ENCODE measurements at places on chromosomes 7 and 10.

GRCh38 chr7:38855867-38856266 lies 53.1 kb downstream of the VPS41 start:
- no peak for DNase-seq

- DNase-seq, result no peak
Measured at GRCh38 chr7:130956417-130957136, 222.6 kb upstream of the KLF14 start.

GRCh38 chr7:106270122-106270977 lies 14.4 kb downstream of the NAMPT start:
- DNase-seq, result no peak

DNA sequence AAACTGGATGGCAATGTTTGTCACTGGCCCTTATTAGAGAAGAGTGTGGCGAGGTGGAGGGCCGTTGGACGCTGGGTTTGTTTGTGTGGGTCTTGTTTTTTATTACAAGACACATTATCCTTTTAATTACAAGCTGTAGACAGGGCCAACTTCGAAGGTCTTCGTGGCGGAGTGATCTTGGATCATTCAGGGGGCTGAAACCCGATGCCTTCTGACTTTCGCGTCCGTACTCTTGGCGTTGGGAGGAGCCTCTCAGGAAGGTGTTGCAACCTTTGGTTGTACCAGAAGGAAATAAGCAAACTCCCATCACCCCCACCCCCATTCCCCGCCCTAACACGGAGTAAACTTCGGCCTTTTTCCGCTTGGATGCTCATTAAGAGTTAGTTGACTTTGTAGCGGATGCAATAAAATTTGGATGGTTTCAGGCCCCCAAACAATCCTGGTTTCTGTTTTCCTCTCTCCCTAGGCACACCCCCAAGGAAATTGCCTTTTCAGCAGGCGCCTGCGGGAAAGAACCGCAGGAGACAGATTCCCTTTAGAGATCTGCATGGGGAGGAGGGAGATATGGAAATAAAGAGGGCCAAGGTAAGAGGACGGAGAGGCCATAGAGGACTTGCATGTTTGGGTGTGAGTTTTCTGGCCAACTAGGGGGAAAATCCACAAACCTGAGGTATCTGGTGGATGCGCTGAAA lies 294.5 kb upstream of the NFE2L3 start:
- no peak for DNase-seq

DNA sequence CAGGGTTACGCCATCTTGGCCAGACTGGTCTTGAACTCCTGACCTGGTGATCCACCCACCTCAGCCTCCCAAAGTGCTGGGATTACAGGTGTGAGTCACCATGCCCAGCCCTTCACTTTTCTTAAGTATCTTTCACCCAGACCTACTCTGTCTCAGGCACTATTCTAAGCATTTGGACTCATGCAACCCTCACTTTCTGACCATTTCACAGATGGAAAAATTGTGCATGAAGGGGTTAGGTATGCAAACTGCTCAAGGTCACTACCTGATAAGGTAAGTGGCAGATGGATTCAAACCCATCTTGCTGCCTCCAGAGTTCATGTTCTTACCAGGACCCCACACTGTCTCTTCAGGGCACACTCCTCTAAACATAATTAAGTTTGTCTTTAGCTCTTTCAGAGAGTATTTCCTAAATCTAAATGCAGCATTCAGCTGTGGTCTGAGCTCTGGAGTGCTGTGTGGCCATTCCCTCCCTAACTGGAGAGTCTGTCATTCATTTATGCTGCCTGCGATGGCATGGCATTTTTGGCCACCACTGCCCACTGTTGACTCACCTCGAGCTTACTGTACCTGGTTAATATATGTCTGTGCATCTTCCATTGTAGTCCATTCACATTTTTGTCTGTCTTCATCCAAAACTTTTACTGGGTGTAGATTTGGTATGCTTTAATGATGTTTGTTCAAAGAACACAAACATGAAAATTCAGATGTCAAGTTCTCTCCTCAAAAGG lies 88.4 kb downstream of the CCDC71L start:
- no peak for DNase-seq

DNA sequence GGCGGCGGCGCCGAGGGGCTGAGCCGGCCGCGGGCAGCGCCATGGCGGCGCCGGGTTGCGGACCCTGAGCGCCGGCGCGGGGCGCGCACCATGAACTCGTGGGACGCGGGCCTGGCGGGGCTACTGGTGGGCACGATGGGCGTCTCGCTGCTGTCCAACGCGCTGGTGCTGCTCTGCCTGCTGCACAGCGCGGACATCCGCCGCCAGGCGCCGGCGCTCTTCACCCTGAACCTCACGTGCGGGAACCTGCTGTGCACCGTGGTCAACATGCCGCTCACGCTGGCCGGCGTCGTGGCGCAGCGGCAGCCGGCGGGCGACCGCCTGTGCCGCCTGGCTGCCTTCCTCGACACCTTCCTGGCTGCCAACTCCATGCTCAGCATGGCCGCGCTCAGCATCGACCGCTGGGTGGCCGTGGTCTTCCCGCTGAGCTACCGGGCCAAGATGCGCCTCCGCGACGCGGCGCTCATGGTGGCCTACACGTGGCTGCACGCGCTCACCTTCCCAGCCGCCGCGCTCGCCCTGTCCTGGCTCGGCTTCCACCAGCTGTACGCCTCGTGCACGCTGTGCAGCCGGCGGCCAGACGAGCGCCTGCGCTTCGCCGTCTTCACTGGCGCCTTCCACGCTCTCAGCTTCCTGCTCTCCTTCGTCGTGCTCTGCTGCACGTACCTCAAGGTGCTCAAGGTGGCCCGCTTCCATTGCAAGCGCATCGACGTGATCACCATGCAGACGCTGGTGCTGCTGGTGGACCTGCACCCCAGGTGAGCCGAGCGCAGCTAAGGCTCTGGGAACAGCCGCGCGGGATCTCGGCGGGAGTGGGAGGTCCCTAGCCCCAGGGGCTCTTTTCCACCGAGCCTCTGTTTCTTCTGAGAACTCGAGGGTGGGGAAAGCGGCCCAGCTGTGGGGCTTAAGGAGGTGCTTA lies at the start of gene GPR26:
Gene GPR26, plus strand, starts transcription at position 38 of the 919 bp plus-strand sequence. Its CDS starts 53 bp downstream, at position 91.
- DNase-seq, result no peak

- no peak for DNase-seq
Measured at GRCh38 chr7:13639396-13639795, 350.1 kb downstream of the ETV1 start.

DNA sequence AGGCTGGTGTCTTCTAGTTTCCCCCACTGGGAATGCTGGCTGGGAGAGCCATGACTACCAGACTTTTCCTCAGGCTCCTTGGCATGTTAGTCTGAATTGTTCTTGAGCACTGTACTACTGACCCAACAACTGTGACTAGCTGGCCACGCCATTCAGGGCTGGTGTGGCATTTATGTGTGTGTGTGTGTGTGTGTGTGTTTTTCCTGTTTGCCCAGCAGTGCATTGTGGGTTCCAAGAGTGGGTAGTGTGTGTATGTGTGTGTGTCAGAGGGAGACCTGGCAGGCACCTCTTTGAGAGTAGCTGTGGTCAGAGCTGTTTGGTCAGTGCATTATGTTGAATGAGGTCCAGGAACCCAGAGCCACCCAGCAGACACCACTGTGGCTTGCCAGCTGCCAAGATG lies 9.2 kb downstream of the PCBD1 start:
- no peak for DNase-seq

GRCh38 chr10:8987712-8988111 lies 933.2 kb downstream of the GATA3 start:
- no peak for DNase-seq

DNA sequence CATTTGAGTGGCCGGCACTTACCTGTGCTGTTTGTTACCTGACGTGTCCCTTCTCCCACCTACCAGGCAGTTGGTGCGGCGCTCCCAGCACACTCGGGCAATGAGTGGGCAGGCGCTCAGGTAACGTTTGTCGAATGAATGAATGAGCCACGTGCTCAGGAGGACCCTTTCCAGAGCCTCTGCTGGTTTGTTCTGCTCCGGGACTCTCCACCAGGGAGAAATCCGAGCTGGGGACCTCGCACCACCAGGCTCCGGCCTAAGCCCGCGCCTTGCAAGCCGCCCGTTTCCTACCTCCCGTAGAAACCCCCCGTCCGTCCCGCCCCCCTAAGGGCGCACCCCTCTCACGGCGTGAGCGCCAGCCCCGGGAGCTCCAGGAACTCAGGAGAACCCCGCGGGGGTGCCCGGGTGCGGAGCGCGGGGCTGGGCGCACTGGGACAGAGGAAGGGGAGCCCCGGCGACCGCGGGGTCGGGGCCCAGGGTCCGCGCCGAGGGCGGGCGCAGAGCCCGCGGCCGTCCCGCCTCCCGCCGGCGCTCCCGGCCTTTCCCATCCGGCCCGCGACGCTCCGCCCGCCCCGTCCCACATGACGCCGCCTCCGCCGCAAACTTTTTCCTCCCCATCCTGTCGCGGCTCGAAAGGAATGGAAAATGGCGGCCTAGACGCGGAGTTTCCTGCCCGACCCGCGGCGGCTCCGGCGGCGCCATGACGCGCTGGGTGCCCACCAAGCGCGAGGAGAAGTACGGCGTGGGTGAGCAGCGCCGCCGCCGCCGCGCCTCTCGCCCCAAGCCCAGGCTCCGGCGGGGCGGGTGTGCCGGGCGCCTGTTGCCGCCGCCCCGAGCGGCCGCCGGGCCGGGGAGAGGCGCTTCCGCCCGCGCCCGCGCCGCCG lies at the start of gene DOCK1:
Gene DOCK1, plus strand, starts transcription at position 611 of the 884 bp plus-strand sequence. Its CDS starts 90 bp downstream, at position 701.
- DNase-seq, result peak; percentile 74

GRCh38 chr7:79063019-79063698 lies 390.3 kb downstream of the MAGI2 start:
- no peak for DNase-seq

- DNase-seq, result peak; percentile 88
Measured at GRCh38 chr10:117373823-117374505, 1.3 kb downstream of the PDZD8 start.

- DNase-seq, result no peak
Measured at GRCh38 chr10:113843972-113844485, 9.9 kb downstream of the DCLRE1A start.

DNA sequence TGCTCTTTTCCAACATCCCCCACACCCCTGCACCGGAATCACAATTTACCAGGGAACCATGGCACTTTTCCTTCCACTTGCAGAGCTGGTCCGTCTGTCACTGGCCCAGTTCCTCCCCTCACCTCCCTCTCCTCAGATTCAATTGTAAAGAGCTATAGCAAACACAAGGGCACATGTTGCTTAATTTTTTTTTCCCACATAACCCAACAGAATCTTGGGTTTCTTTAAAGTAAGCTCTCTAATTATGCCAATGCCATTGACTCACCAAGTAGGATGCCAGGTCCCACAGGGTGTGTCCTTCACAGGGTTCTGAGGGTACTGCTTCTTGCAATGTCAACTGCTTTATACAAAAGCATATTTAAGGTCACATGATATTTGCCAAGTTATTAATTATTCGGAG lies 262.2 kb downstream of the AUTS2 start:
- no peak for DNase-seq

GRCh38 chr10:117997673-117998072 lies 49.1 kb downstream of the RAB11FIP2 start:
- no peak for DNase-seq

DNA sequence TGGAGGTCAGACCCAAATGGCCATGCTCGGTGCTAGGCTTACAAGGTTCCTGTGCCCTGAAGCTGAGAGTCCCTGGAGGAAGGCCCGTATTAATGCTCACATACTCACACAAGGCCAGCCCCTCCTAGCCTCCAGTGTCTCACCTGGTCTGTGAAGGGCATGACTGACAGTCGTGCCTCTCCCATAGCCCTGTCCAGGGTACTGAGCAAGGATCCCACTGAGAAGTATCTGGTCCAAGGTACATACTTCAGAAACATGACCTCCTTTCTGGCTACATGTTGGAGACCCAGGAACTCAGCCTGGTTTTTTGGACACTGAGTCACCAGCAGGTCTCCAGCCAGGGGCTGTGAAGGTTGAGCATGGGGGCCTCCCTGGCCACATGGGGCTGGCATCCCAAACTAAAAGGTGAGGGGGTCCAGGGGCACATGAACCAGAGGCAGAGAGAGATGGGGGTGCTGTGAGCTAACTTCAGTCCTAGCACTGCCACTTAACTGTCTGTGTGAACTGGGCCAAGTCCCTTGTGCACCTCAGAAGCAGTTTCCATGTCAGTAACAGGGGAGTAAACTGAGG lies 17.6 kb upstream of the RASGEF1A start:
- DNase-seq, result no peak

DNA sequence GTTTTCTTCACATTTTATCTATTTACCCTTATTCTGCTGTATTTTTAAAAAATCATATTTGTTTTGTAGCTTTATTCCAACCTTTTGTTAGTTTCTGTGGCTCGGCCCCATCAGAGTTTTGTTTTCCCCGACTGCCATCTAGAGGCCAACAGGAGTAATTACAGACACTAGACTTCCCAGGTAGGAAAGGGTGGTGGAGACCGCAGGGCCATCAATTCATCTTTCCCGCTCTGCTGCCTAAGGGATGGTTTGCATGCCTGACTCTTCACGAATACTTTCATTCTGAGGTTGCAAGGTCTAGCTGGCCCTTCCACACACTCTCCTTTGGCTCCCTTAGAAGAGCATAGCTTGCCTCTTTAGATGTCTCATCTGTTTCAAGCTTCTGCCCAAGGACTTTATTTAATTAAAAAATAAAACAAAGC lies 38.3 kb downstream of the LYZL2 start:
- DNase-seq, result no peak

- DNase-seq, result no peak
Measured at GRCh38 chr10:132255489-132256344, 52.0 kb downstream of the STK32C start.

- no peak for DNase-seq
Measured at GRCh38 chr10:91953600-91954160, 30.1 kb downstream of the BTAF1 start.

- no peak for DNase-seq
Measured at GRCh38 chr10:79128923-79129305, 60.1 kb downstream of the ZMIZ1 start.

GRCh38 chr10:78357141-78358063 lies 323.7 kb downstream of the RPS24 start:
- DNase-seq, result no peak

DNA sequence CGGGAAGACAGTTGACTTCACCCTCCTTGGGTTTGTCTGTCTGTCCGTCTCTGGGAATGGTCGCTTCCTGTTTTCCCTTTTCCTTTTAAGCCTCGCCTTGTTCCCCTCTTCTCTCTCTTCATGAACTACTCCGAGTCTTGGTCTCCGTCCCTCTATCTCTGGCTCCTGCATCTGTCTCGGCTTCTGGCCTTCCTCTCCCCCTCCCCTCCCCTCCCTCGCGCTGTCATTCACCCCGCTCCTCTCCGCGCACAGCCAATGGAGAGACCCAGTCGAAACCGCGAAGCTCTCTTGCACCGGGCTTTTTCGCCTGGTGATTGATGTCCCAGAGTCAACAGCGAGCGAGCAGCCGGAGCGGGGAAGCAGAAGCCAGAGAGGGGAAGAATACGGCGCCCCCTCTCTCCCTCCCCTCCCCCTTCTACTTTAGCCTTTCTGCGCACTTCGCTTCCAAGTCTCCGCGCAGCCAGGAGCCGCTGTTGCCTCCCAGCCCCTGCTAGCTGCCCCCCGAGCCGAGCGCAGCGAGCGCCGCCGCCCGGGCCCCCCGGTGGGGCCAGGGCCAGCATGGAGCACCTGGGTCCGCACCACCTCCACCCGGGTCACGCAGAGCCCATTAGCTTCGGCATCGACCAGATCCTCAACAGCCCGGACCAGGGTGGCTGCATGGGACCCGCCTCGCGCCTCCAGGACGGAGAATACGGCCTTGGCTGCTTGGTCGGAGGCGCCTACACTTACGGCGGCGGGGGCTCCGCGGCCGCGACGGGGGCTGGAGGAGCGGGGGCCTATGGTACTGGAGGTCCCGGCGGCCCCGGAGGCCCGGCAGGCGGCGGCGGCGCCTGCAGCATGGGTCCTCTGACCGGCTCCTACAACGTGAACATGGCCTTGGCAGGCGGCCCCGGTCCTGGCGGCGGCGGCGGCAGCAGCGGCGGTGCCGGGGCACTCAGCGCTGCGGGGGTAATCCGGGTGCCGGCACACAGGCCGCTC lies at the start of gene TLX1:
Gene TLX1, plus strand, starts transcription at position 317 of the 978 bp plus-strand sequence. Its CDS starts 242 bp downstream, at position 559.
- DNase-seq, result no peak

- peak; percentile 92 for DNase-seq
Measured at GRCh38 chr10:110356628-110357245, 52.0 kb upstream of the SMNDC1 start.
